Kidney (tissue), 22 donors: ENCODE measurements at places on chromosomes 5 and 9. TPM values are rescaled to one million over a fixed set of nuclear protein-coding genes. Genes with fewer than 3 reads are reported as not detected.

Gene HMCN2
- 8.6 TPM for total RNA-seq

Gene ITGA2
- total RNA-seq = 44.5 TPM

Gene SURF1
- 45.0 TPM for total RNA-seq

Gene SLC25A2
- total RNA-seq = 0.94 TPM

Gene TTLL11
- 10.0 TPM for total RNA-seq

DNA sequence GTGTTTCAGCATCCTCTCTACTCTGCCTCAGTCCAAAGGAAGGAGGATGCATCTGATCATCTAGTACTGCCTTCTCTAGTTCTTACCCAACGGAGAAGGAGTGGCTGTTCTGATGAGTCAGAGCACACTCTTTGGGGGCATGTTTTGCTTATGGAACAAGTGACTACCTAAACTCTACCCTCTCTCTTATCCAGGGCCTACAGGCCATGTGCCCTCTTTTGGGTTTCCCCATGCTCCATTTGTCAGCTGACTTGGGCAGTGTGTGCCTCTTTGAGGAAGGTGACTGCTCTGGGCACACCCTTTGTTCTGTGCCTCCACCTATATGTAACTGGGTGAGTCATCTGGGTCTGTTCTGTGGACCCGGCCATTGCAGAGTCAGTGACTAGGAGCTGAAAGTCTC, 89.6 kb upstream of the BNC2 start:
- DNase-seq = no peak

DNA sequence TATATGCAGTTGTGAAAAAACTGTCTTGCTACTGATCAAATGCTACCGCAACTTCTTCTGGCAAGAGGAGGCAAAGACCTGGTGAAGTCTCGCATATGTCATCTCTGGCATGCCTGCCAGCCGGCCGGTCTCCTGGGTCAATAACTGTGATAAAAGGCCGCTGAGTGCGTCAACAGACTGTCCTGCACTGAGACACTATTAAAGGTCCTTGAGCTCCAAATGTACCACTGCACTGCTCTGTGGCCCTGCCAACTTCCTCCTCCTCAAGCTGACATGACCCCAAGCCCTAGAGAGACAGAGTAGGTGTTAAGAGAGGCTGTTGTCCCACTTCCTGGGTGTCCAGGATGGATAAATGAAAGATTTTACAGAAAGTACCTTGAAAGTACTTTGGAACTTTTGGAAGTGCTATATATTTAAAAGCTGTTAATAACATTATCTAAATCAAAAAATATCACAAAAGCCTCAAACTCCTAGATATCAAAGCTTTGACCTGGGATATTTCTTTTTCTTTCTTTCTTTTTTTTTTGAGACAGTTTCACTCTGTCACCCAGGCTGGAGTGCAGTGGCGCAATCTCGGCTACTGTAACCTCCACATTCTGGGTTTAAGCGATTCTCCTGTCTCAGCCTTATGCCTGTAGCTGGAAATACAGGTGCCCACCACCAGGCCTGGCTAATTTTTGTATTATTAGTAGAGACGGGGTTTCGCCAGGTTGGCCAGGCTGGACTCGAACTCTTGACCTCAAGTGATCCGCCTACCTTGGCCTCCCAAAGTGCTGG, 31.5 kb downstream of the RAPGEF1 start:
- no peak for DNase-seq

DNA sequence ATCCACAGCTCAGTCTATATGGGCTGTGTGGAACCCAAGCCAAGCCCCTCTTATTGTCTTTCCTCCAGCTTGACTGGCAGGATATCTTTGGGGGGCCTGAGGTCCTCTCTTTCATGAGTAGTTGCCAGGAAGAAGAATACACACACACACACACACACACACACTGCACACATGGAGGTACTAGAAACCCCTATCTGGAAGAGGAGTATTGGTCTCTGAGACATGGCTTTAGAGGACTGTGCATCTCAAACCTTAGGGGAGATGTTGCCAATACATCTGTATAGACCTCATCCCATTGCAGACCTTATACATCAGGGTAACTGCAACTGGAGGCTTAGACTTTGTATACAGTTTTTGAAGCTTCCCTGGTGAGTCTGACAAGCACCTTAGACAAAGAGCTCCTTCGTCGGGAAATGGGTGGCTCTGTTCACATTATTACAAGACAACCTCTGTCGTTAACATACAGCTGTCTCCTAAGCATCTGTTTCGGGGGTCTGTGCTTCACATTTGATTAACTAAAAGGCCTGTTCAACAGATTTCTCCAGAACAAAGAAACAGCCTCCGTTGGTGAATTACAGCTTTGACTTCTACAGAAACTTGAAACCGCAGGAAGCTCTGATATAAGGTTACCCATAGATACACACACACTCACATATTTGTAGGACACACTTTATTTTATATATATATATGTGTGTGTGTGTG, 5.5 kb upstream of the ENTREP1 start:
- peak; percentile 64 for DNase-seq

DNA sequence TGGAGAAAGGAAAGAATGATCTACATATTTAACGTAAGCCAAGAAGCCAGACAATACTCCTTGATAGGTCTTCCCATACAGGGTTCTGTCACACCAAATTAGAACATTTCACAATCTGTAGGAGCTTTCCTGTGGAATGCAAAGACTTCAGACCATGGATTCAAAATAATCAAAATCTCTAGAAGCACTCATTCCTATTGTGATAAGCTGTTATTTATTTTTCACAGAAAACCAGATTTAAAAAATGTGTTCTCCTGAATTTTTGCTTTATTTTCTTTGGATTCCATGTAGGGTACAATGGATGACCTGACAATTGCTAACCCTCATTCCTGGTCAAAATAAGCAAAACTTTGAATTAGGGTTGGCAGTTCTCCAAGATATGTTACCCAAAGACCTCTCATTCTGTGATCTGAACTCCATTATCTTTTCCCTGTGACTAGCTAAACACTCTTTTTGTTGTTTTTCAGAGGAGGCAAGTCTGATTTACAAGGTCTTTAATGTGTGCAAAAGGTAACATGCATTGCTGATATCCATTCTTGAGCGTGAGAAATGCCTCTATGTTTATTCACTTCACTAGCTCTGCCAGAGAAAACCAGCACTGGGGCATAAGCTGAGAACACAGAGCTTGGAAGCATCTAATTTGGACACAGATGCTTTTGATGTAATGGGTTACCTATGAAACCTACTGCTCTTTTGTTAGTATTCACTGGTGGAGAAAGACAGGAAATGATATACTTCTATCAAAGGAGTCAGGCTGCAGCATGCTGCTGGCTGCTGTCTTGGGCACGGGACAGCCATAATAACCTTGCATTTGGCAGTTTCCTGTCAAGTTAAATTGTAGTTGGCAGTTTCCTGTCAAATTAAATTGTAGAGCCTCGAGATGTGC, 31.4 kb downstream of the ACTBL2 start:
- peak; percentile 18 for DNase-seq

- DNase-seq = no peak
These were observed 4.7 kb upstream of the TOR2A start for GRCh38 chr9:127739614-127740330.

DNA sequence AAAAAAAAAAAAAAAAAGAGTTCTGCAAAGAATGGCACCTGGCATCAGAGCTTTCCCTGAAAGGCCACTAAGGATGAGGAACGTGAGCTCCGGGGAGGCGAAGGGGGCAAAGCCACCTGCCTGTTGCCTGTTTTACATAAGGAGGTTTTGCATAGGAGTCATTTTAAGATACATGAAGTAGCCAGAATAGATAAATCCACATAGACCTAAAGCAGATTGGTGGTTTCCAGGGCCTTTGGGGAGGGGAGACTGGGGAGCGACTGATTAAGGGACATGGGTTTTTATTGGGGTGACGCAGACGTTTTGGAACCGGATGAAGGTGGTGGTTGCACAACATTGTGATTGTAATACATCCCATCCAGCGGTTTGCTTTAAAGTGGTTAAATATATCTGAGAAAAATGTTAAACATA, 7.1 kb downstream of the NEK6 start:
- no peak for DNase-seq

DNA sequence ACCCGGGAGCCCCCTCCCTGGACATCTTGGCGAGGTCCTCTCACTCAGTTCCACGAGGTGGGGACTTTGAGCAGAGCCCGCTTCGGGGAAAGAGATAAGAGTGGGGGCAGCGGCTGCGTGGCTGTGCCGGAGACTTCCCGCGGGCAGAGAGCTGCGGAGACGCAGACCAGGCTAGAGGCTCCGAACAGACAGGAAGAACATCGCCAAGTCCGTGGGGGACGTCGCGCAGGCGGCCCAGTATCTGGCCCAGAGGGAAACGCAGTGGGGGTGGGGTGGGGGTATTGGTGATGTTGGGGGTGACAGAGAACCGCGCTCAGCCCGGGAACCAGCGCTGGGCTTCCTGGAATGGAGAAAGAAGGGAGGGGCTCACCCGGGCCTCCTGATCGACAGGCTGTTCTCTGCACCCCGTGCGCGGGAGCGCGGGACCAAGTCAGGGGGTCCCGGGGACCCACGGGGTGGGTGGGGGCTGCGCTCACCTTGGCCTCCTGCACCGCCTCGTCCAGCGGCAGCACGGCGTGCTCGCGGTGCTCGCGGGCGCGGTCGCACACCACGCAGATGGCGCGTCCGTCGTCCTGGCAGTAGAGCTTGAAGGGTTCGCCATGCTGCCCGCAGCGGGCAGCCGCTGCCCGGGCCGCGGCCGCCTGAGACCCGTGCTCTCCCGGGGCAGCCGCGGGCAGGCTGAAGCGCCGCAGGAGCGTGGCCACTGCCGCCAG, 727 bp downstream of the TRIM7 start:
- no peak for DNase-seq

DNA sequence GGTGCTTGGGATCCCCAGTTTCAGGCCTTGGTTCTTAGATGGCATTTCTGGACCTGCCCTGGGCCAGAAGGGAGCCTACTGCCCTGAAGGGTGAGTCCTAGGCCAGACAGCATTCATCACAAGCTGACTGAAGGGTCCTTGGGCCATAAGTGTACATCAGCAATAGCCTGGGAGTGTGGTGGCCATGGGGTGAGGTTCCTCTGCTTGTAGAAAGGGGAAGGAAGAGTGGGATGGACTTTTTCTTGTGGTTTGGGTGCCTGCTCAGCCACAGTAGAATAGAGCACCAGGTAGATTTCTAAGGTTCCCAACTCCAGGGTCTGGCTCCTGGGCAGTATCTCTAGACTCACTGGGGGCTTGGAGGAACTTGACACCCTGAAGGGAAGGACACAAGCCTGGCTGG, 95.2 kb upstream of the PHF24 start:
- DNase-seq = no peak

DNA sequence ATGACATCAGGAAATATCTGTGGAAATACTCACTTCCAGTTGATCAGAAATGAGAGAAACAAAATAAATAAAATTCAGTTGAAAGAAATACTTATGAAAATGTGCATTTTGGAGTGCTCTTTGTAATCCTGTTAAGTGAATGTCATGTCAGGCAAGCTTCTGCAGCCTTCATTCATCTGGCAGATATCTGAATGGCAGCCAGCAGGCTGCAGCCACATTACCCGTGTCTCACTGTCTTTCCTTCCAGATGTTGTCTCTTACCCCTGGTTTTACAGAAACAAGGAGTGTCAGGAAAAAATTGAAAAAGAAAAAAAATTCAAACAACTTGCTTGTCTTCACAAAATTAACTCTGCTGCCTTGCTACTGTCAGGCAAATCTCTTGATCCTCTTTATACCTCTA, 445.0 kb upstream of the RIOK2 start:
- no peak for DNase-seq

DNA sequence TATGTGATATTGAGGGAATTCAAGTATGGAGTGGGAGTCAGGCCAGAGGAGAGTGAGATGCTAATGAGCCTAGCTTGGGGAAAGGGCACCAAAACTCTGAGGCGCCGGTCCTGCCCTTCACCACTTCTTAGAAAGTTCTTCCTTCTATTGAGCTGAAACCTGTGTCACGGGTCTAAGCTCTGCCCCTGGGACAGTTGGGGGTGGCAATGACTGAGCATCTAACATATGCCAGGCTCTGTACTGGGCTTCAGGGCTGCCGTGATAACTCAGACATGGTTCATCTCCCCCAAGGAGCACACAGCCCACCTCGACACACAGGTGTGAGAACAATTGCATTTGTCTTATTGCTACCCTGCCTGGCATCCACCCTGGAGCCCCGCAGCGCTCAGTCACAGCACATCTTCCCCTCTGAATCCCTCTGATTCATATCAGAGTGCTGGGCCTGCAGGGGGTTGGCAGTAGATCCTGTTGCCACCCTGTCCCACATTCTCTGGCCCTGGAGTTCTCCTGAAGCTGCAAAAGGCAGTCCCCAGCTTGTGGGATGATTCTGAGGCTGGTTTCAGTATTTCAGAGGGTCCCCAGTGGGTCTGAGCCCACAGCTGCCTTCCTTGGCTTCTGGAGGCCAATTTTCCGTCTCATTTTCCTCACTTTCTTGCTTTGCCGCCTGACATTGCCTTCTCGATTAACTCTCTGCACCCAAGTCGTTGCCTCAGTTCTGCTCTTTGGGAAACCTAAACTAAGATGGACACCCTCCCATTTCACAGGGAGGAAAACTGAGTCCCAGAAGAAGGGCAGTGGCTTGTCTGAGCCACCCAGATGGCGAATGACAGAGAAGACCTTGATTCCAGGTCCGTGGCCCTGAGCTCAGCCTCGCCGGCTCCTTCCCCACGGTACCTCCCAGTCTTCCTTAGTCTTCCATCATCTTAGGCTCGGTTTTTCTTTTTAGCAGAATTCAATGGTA, 42.5 kb downstream of the ALG2 start:
- DNase-seq = no peak

DNA sequence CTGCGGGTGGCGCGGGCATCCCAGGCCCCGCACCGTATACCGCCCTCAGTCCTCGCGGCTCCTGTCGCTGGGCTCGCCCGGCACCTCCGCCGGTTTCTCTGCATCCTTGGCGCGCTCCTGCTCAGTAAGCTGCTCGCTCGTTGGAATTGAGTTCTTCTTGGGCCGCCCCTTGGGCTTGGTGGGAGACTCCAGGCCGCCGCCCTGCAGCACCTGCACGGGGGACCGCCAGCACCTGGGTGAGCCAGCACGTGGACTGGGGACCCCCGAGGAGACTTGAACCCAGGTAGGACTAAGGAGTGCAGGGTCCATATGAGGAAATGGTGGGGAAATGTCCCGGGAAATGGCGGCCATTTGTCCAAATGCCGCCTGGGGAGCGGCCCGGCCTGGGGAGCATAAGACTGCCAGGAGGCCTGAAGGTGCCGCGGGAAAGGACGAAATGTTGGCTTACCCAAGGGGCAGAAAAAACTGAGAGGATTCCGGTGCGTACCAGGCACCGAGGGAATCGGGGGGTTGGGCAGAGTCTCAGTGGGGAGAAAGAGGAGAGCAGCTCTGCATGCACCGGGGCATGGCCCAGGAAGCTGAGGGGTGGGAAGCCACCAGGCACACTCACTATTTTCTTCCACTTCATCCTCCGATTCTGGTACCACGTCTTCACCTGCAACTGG, 2.9 kb downstream of the BARX1 start:
- peak; percentile 15 for DNase-seq
